Astrocyte (in vitro differentiated cells and primary cell): ENCODE measurements at places on chromosomes 5 and 9.
A peak's percentile ranks its signal among the peaks of the same experiment; 100 is the strongest.

- H3K36me3 ChIP-seq: peaks cover 23% of the 10 kb centered on the region
- H3K4me1 ChIP-seq: no peaks in the 10 kb centered on the region
- peak; percentile 27 for DNase-seq
- H3K27me3 ChIP-seq: no peaks in the 10 kb centered on the region
- H3K27ac ChIP-seq: no peak overlapping the region
Observed at GRCh38 chr5:31492869-31493268, 39.0 kb downstream of the DROSHA start.

- no peak for DNase-seq
- no peak overlapping the region for H3K4me3 ChIP-seq
- H3K27me3 ChIP-seq: no peaks in the 10 kb centered on the region
- H3K4me1 ChIP-seq: no peaks in the 10 kb centered on the region
- no peak overlapping the region for H3K27ac ChIP-seq
Observed at GRCh38 chr5:161134956-161135355, 282.9 kb upstream of the ATP10B start.

GRCh38 chr9:15401266-15401665, 21.4 kb upstream of the SNAPC3 start:
- no peak overlapping the region for H3K27ac ChIP-seq
- no peaks in the 10 kb centered on the region for H3K27me3 ChIP-seq
- no peak for DNase-seq
- H3K4me3 ChIP-seq: peak overlapping the region; percentile 8

- no peak overlapping the region for H3K4me3 ChIP-seq
- DNase-seq: peak; percentile 10
- no peaks in the 10 kb centered on the region for H3K36me3 ChIP-seq
- H3K4me1 ChIP-seq: peaks cover 9% of the 10 kb centered on the region
- no peaks in the 10 kb centered on the region for H3K27me3 ChIP-seq
Observed at GRCh38 chr5:137699336-137700281, 36.3 kb downstream of the KLHL3 start.

DNA sequence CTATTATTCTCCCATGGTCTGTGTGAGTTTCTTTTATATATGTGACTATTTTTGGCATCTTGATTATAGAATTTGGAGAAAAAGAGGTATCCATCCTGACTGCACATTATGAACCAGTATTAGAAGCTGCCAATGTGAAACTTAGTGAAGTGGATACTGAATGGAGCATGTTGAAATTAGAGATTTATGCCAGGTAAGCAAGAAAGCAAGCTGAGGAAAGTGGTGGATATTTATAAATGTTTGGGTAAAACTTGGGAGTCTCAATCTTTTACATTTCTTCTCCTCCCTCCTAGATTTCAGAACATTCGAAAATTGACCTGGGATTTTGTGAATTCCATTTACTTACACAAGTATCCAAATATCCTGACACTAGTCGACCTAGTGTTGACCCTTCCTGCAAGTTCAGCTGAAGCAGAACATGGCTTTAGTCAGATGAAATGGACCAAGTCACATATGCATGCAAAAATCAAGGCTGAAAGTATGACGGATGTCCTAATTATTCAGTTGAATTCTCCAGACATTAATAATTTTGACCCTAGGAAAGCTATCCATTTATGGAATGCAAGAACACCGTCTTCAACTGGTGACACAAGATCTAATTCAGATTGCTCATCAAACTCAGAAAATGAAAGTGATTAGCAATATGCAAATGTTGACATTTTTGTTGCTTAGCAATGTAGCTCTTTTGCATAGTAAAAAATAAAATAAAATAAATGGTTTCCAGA, 66.8 kb upstream of the IL7R start:
- no peak overlapping the region for H3K4me3 ChIP-seq
- peak; percentile 41 for DNase-seq
- H3K27ac ChIP-seq: no peak overlapping the region
- H3K36me3 ChIP-seq: no peaks in the 10 kb centered on the region

DNA sequence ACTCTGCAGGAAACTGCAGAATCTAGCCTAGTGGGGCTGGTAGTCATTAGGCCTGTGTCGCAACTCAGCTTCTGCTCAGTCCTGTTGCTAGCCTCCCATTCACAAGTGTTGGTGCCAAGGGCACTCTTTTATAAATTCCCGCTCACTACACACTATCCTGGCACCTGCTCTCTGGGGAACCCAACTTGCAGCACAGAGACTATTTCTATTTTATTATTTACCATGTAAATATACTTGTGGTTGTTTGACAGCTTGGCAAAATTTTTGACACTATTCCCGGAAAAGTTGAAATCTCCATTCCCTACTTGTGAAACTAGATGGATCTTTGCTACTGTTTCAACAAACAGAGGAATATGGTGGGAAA, 20.4 kb upstream of the SMC2 start:
- H3K4me1 ChIP-seq: peaks cover 11% of the 10 kb centered on the region
- H3K4me3 ChIP-seq: no peak overlapping the region
- no peak overlapping the region for H3K27ac ChIP-seq
- no peaks in the 10 kb centered on the region for H3K36me3 ChIP-seq
- no peaks in the 10 kb centered on the region for H3K27me3 ChIP-seq

DNA sequence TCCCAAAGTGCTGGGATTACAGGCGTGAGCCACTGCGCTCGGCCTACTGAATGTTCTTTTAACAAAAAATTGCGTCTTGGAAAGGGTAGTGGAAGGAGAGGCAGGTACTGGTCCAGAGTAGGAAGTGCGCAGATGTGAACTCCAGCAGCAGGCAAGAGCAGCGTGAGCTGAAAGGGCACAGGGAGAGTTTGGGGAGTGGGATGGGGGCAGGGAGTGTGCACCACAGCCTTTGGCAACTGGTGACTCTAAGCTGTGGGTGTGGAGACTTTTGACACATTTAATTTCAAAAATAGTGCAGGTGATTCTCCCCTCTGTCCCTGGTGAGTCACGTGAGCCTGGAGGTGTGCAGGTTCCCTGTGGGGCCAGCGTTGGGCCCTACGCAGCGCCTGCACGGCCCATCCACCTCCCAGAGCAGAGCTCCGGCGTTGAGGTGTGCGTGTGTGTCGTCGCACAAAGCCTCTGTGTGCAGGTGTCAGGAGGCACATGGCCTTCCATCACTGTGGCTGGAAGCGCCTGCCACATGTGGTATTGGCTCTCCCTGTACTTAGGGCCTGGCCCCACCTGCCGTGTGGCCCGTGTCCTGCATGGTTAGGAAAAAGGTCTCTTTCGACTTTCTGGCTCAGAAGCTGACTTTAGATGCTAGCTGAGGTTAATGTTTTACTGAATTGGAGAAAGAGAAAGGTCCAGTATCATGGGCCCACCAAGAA, 11.5 kb downstream of the SQSTM1 start:
- no peak overlapping the region for H3K4me3 ChIP-seq
- peaks cover 58% of the 10 kb centered on the region for H3K36me3 ChIP-seq
- H3K27me3 ChIP-seq: no peaks in the 10 kb centered on the region

DNA sequence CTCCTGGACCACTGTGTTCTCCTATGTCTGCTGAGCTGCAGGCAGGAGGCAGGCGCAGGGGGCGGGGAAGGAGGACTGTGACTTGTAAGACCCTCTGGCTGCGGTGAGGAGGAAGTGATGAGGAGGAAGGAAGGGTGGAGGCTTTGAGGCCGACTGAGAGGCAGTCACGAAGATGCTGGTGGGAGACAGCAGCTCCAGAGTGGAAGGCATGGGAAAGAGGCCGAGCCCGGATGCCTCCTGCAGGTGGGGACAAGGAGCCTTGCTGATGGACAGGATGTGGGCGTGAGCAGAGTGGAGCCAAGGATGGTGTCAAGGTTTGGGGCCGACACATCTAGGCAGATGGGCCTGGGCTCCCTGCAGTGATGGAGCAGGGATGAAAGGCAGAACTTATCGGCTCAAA, 74.3 kb upstream of the ICE1 start:
- no peaks in the 10 kb centered on the region for H3K27me3 ChIP-seq
- DNase-seq: no peak
- no peaks in the 10 kb centered on the region for H3K36me3 ChIP-seq
- H3K4me1 ChIP-seq: peaks cover 36% of the 10 kb centered on the region
- H3K4me3 ChIP-seq: no peak overlapping the region
- no peak overlapping the region for H3K27ac ChIP-seq

- no peak overlapping the region for H3K4me3 ChIP-seq
- no peaks in the 10 kb centered on the region for H3K4me1 ChIP-seq
- no peaks in the 10 kb centered on the region for H3K36me3 ChIP-seq
- H3K27me3 ChIP-seq: no peaks in the 10 kb centered on the region
- DNase-seq: peak; percentile 44
- no peak overlapping the region for H3K27ac ChIP-seq
Observed at GRCh38 chr5:63245271-63245670, 666.7 kb downstream of the LRRC70 start.

- H3K4me1 ChIP-seq: no peaks in the 10 kb centered on the region
- no peaks in the 10 kb centered on the region for H3K27me3 ChIP-seq
- DNase-seq: no peak
- no peak overlapping the region for H3K27ac ChIP-seq
Observed at GRCh38 chr9:87667164-87667738, 58.7 kb upstream of the CTSL start.

GRCh38 chr9:129359916-129360536, 182.0 kb upstream of the IER5L start:
- no peaks in the 10 kb centered on the region for H3K27me3 ChIP-seq
- DNase-seq: no peak
- no peak overlapping the region for H3K27ac ChIP-seq

- H3K4me3 ChIP-seq: no peak overlapping the region
- H3K27me3 ChIP-seq: no peaks in the 10 kb centered on the region
- no peak overlapping the region for H3K27ac ChIP-seq
Observed at GRCh38 chr5:66646570-66646969, 50.4 kb downstream of the MAST4 start.
